ENCODE measurements at places on chromosomes 5 and 9.

DNA sequence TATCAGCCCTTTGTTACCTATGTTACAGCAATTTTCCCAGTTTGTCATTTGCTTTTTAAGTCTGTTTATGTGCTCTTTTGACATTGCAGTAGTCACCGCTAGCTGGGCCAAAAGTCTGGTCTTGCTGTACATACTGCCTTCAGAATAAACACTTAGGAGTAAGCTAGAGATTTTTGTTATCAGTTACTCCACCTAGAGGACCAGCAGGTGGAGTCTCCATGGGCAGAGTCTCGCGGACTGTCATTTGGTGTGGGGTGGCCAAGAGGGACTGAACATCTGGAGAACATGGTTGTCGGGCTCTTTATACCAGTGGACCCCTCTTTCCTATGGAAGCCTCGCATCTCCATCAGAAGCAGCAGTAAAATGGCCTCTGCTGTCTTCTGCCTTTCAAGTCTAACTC is 10.8 kb upstream of the MGAT1 start:
- DNase-seq: no peak

- DNase-seq: no peak
Measured at GRCh38 chr9:135167849-135168655, 80.6 kb downstream of the OLFM1 start.

GRCh38 chr5:157204765-157205164 is 24.1 kb downstream of the ITK start:
- DNase-seq: no peak

- no peak for DNase-seq
Measured at GRCh38 chr9:137365552-137366444, 57.2 kb downstream of the EXD3 start.

GRCh38 chr5:90987726-90988125 is 395.4 kb downstream of the ARRDC3 start:
- no peak for DNase-seq

- DNase-seq: no peak
Measured at GRCh38 chr5:94672746-94673145, 54.3 kb downstream of the SLF1 start.

DNA sequence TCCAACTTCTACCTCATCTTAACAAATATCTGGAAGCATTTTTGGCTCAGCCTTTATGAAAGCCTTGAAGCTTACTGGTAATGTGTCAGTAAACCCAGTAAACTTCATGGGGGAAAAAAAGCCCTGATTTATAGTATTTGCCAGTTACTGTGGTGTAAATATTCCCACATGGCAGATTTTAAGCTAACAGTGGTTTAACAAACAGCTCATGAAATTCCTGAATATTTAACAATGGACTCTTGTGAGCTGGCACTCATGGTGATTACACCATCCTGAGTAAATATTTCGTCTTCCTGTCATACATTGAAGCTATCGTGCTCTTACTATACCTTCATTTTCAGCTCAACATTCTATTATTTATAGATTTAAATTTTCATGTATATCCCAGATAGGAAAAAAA is 57.0 kb upstream of the ACOT12 start:
- peak; percentile 42 for DNase-seq
